Activated naive CD4-positive, alpha-beta T cell (primary cell): ENCODE measurements at places on chromosomes 6 and 20.

GRCh38 chr20:45629496-45630100 is at the start of gene WFDC10A:
Gene WFDC10A, plus strand, starts transcription at chr20:45629739. Its CDS starts 75 bp downstream, at chr20:45629814.
- DNase-seq: no peak

GRCh38 chr6:5122504-5123112 is 37.5 kb downstream of the PPP1R3G start:
- no peak for DNase-seq

DNA sequence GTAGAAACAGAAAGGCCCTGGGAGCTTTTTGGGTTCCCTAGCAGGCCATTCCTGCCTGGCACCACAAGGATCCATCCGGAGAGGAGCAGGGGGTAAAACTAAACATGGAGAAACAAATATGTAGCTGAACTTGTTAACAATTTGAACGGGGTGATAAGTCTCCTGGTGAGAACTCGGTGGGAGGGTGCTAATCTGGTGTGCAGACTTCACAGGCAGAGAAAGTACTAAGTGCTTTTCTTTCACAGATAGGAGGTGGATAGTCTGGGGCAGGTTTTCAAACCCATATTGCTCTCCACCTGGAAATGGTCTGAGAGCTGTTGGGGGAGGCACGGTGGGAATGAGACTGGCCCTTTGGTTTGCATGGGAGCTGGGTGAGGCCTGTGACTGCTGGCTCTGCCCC is 196.3 kb upstream of the FUT9 start:
- DNase-seq: no peak

DNA sequence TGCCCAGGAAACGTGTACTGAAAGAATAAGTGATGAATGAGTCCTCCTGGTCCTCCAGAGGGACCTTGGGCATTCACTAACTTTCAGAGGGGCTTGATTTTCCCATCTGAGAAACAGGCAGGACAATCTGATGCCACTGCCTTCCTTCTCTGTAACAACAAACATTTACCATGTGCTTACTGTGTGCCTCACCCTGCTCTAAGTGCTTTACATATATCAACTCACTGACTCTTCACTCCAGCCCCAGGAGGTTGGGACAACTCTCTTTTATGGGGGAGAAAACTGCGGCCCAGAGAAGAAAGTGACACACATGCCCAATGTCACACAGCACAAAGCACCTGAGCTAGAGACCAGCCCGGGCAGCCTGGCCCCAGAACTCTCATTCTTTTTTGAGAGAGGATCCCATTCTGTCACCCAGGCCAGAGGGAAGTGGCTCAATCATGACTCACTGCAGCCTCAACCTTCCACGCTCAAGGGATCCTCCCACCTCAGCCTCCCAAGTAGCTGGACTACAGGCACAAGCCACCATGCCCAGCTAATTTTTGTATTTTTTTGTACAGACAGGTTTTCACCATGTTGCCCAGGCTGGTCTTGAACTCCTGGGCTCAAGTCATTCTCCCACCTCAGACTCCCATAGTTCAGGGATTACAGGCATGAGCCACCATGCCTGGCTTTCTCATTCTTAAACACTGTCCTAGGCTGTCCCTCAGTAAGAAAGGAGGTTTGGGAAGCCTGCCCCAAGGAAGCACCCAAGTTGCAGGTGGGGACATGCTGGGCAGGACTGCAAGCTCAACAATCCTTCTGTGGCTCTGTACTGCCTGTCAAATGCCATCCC is 38.0 kb downstream of the NOL4L start:
- no peak for DNase-seq

DNA sequence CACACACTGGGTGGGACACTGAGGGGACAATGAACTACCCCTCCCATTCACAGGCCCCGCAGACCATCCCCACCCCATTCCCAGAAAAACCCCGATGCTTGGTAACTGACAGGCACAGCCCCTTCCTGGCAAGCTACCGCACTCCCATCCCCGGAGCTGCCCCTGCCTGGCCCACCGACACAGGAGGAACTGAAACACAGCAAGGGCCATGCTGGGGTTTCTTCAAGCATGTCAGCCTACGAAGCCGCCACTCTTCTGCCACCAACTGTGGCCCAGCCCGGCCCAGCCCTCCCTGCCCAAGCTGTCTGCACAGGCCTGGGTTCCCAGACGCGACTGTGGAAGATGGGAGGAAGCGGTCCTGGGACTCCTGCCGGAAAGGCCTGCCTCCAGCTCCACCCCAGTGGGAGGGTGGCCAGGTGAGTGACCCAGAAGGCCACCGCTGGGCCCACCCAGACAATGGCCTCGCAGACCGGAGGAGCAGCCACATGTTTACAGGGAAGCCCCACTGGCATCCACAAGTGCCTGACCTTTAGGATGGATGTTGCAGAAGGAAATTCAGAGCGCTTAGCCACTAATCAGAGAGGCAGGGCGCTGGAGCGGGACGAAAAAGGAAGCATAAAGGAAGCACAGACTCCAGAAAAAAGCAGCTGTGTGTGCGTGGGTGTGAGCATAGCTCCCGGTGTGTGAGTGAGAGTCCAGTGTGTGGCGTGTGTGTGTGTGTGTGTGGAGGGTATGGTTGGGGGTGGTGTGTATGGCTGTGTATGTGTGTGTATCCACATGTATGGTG is 91.6 kb downstream of the PRND start:
- DNase-seq: no peak

DNA sequence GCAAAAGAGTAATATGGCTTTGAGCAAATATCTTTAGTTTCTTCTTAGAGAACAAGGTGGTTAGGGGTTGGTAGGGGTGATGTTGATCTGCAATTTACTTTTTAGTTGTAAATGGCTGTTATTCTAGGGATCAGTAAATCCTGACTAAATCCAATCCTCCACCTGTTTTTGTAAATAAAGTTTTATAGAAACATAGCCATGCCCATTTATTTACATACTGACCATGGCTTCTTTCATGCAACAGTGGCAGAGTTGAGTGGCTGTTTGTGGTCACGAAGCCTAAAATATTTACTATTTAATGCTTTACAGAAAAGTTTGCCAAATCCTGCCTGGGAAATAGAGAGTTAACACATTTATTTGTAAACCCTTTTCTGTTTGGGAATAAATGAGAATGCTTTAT is 14.7 kb downstream of the HIVEP1 start:
- DNase-seq: no peak

DNA sequence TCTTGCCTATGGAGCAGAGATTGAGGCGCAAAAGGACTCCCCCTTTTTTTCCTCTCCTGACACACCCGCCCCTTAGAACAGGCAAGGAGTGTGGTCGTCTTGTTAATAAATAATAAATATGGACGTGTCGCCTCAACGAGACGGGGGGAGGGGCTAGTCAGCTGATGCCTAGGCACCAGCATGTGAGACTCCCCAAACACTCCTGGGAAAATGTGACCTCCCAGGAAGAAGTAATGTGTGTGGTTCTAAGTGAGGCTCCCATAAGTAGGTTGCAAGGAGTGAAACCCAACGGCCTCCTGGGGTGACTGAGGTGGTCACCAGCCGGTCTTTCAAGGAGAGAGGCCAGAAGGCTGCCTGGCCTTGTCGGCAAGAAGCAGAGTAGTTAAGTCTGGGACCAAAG is 1.1 kb upstream of the FAXC start:
- DNase-seq: no peak

DNA sequence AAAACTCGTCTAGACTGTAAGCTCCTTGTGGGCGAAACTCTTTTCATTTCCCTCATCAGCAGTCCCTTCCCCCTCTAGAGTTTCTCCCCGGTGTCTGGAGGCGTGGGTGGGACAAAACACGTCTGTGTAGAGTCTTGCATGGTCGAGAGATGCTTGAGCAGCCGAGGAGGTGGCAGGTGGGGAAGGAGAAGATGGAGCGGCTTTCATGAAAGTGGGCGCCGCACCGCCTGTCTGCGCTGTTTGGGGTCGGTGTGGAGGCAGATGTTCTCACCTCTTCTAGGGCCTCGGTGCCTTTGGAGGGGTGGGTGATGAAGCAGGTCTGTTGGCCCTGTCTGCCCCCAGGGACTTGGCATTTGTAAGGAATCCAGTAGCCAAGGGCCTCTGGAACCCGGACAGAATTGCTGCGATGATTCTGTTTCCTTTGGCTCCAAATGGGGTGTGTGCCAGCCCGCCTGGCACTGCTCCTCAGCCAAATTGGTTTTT is 1.2 kb downstream of the BRPF3 start:
- no peak for DNase-seq

DNA sequence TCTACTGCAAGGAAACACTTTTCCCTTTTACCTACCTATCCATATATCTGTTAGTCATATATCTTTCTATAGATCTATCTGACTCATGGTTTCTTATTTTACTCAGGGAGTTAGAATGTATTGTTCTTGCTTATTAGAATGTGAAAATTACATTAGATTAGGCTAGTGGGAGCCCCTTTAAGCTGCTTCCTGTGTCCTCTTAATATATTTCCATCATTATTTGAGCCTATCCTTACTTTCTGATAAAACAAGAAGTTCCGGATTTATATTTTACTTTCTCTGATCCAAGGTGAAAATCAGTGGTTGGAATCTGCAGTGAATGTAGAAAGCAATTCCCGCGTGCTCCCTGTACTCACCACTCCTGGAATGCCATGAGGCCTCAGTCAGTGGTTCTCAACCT is 31.0 kb downstream of the CST2 start:
- no peak for DNase-seq

DNA sequence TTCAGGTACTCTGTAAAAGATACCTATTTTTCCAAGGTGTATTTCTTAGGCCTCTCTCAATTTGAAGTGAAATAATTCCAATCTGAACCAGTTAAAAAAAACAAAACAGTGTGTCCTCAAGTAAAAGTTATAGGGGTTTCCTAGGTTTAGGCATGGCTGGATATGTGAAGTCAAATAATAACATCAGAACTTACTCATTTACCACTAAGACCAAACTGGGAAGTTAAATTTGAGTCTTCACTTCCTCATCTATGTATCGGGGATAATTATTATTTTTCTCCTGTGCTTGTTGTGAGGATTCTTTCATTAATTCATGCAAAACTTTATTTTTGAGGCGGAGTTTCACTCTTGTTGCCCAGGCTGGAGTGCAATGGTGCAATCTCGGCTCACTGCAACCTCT is 86.2 kb upstream of the PTPRK start:
- no peak for DNase-seq

DNA sequence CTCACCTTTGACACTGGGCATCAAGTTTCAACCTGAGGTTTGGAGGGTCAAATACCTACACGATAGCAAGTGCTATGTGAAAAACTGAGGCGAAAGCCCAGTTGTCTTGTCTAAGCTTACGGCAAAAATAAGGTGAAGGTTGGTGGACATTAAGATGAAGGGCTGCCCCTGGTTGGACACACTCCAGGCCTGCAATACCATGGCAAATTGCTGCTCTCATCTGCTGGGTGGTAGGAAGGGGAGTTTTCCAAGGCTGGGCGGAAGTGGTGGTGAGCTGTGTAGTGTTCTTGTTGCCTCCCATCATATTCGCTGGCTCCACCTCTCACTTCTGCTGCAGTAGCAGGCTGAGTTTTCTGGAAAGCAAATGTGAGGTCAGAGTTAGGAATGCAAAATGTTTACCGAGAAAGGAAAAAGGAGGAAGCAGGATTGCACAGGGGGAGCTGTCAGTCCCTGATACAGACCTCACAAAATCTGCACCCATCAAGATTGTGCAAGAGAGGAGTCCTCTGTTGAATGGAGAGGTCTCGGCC is 33.7 kb downstream of the SCP2D1 start:
- no peak for DNase-seq

- no peak for DNase-seq
Measured at GRCh38 chr6:53618219-53618618, 47.3 kb downstream of the KLHL31 start.

DNA sequence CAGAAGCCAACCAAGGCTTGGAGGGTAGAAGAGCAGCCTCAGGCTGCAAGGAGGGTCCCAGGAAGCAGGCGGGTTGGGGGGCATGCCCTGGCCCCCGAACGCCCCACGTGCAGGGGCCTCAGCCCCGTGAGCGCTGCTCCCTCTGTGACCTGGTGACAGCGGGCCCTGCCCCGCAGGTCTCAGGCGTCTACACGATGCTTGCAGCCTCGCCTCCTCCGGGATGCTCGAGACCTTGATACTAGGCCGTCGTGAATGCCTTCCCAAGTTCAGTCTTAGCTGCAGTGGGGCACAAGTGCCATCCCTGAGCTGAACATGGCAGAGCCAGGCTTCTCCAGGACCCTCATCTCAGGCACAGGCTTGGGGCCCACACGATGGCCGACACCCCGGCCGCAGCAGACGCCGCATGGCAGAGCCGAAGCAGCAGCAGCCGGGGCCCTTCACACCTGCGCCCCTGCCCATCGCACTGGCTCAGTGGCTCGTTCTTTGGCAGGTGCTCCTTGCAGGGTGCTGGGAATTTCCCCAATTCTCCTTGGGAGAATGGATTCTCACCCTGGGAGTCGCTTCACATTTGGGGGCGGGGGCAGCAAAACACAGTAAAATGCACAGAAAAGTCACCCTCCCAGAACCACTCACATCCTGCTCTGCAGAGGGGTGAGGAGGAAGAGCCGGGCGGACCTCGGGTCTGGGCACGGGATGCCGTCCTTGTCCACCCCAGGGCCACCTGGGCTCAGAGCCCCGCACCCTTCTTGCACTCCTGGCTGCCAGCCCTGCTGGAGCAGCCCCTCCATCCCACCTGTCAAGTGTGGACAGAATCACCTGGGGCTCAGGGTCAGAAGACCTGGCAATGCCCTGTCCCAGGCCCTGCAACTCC is 161.8 kb downstream of the DLL1 start:
- no peak for DNase-seq

DNA sequence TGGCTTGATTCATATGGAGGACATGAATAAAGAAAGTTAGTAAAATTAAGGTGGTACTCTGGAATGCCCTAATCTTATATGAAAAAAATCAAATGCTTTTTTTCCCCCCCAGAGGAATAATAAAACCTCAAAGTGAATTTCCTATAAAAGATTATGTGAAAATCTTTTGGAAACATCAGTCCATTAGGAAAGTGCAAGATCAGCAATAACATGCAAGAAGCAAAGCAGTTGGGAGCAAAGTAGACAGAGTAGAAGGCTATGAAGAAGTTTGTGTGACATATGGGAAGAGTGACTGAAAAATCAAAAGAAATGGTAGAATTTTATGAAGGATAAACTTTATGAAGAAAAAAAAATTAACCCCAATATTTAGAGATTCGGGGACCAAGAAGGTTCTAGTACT is 998.0 kb upstream of the EPHA7 start:
- no peak for DNase-seq

DNA sequence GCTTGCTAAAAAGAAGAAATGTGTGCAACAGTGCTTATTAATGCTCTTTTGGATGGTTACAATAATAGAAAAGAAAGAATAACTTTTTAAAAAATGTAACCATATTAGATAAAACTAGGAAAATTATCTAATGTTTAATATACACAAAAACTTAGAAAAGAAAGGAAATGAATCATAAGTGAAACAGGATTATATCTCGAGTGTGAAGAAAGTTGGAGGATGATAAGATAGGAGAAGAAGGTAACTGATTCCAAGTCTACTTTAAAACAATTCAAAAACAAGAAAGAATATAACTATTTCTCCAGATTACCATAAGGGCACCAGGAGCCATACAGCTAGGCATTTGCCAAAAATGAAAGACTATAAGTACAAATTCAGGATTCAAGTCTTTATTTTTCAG is 73.0 kb downstream of the PHIP start:
- no peak for DNase-seq

GRCh38 chr6:108798670-108799353 is 49.4 kb upstream of the ARMC2 start:
- peak; percentile 33 for DNase-seq
